Upper lobe of left lung (tissue), 6 donors: ENCODE measurements at places on chromosomes 3 and 15. TPM values are rescaled to one million over a fixed set of nuclear protein-coding genes. Genes with fewer than 3 reads are reported as not detected.

NMNAT3 gene
- 4.7 TPM for total RNA-seq

MKRN3 gene
- total RNA-seq: not detected

SAMD7 gene
- not detected for total RNA-seq

APOD gene
- total RNA-seq: 81.4 TPM

AP3B2 gene
- 0.46 TPM for total RNA-seq

WDR93 gene
- 0.88 TPM for total RNA-seq

DPPA2 gene
- total RNA-seq: not detected

CFAP100 gene
- total RNA-seq: 5.2 TPM

ZNF80 gene
- 0.44 TPM for total RNA-seq

ATP8B4 gene
- 5.8 TPM for total RNA-seq

CCR8 gene
- total RNA-seq: not detected

CAMK2N2 gene
- total RNA-seq: not detected

SERINC4 gene
- not detected for total RNA-seq

GRIP2 gene
- total RNA-seq: 0.33 TPM

TRAT1 gene
- total RNA-seq: 0.67 TPM
